Activated naive CD8-positive, alpha-beta T cell treated with anti-CD3 and anti-CD28 coated beads, Interleukin-2, amount 10 ng/mL, durations not matched to agents 7 days and 5 days (primary cell): ENCODE measurements at places on chromosomes 3 and 15.

DNA sequence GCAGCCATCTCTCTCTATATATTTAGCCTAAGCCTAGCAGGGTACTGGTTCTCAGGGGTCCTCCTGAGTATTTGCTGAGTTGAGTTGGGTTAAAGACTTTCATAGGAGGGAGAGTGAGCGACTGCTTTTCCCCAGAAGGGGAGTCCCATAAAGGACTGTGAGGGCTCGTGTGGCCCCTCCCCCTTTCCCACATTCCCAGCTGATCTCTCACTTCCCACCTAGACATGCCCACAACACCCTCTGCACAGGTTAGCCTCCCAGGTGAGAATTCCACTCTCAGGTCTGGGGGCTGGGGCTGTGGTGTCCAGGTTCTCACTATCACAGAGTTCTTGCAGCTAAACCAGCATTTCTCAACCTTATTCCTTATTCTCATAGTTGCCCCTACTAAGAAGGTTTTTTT lies 15.8 kb downstream of the EPHB1 start:
- no peak for DNase-seq

GRCh38 chr3:149077628-149078027 lies 8.7 kb downstream of the HLTF start:
- no peak for DNase-seq

DNA sequence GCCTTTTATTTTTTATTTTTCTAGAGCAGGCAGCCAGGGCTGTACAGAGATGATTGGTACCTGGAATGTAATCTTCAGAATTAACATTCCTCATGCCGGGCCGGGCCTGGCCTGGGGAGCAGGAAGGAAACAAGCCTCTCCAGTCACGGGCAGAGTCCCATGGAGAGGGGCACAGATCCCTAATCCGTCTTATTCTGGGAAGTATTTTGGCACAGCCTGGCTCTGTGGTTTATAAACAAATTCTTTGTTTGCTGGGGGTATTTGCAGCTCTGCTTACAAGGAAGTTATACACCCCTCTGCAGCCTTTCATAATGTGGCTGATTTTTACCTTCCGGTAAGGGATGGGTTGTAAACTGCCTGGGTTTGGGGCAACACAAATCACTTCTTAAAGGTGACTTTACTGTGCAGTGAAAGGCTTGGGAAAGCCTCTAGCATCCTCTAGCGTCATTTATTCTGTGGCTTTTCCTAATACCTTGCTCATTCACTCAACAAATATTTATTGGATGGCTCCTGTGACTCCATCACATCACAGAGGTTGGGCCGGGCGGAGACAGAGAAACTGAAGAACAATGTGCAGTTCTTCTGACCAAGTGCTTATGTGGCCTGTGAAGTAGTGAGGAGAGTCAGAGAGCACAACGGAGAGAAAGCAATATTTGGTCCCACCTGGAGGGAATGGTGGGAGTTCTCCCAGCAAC lies 2.7 kb downstream of the SLC6A20 start:
- DNase-seq = no peak

DNA sequence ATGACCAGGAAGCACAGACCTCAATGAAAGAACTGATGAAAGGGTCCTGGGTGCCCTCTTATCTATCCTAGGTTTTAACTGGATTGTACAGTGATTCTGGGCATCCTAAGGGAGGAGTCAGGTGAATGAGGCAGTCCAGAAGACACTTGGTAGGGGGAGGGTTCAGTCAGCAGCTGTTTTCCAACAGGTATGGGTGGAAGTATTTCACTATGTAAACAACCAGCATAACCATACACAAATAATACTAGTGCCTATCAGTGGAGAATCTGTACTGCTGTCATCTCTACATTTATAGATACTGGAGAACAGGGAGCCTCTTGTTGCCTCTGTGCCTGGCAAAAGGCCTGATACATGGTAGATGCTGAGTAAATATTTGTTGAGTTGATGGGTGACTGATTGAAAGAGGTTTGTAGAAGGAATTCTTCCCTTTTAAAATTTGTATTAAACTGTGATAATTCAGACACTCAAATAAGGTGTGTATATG lies 328.5 kb downstream of the RBMS3 start:
- DNase-seq = no peak

DNA sequence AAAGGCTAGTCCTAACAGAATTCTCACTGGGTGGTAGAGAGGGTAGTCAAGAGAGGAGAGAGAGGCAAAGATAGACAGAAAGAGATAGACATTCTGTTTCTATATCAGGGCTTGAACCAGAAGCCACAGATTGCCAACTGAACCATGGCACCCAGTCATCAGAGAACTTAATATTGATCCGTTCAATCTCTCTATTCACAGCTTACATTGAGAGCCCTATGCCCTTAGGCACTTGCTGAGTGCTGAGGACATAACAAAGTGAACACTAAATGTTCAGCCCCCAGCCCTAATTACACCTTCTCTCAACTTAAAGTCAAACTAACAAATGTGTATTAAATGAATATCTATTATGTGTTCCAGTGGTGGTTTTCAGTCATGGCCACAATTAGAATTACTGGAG lies 124.1 kb downstream of the FILIP1L start:
- no peak for DNase-seq
